ENCODE measurements at places on chromosomes 7 and 10.
A peak's percentile ranks its signal among the peaks of the same experiment; 100 is the strongest.

GRCh38 chr7:11428877-11429581 lies 403.0 kb downstream of the THSD7A start:
- DNase-seq = no peak

- DNase-seq = peak; percentile 23
Observed at GRCh38 chr10:73881221-73881919, 7.0 kb upstream of the CAMK2G start.

- DNase-seq = peak; percentile 36
Observed at GRCh38 chr7:98617051-98617959, at the start of gene NPTX2. NPTX2 (plus strand) TSS chr7:98617285; CDS start chr7:98617462, 177 bp downstream.

- peak; percentile 98 for DNase-seq
Observed at GRCh38 chr10:103273041-103273441, 3.9 kb upstream of the INA start.

All from kidney tubule cell (primary cell).